Stimulated activated CD8-positive, alpha-beta memory T cell treated with anti-CD3 and anti-CD28 coated beads, Interleukin-2, amount 100 ng/mL, for 48 hours (primary cell): ENCODE measurements at places on chromosomes 11 and 22.
A peak's percentile ranks its signal among the peaks of the same experiment; 100 is the strongest.

DNA sequence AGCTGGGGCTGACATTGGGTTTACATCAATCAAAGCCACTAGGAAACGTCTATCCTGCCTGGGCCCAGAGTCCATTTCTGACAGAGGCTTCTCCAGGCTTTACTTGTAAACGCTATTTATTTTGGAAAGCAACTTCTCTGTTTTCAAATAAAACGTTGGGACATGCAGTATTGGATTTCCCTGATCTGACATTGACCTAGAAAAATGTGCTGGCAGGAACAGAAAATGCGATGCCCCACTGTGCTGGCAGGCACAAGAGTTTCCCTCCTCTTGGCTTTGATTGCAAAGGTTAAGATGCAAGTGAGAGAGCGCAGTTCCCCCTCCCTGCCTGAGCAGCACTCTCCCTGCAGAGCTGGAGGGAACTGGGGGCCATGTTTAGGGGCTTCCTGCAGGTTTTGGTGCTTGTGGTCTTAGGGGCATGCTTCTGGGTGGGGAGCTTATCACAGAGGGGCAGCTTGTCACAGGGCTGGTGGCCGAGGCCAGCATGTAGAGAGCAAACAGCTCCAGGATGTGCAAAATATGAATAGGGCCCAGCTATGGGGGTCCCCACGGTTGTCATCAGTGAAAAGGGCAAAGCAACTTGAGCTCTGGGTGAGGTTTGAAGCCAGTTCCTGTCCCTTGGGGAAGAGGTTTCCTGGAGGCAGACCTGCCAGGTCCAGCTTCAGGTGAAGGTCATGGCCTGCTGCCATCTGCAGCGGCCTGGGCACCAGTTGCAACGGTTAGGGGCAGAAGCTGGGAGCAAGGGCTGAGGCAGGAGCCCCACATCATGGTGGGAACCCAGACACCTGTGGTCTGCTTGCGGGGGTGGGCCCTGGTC lies 42.3 kb upstream of the DKK3 start:
- no peak for DNase-seq

GRCh38 chr22:21041937-21042336 lies 3.8 kb upstream of the LRRC74B start:
- no peak for DNase-seq

- no peak for DNase-seq
These were observed 7.1 kb upstream of the TPST2 start for GRCh38 chr22:26597026-26597425.

- no peak for DNase-seq
These were observed 2.5 kb upstream of the HBB start for GRCh38 chr11:5229356-5229755.

GRCh38 chr22:17368554-17369438 lies 464 bp upstream of the CECR2 start:
- DNase-seq = no peak

DNA sequence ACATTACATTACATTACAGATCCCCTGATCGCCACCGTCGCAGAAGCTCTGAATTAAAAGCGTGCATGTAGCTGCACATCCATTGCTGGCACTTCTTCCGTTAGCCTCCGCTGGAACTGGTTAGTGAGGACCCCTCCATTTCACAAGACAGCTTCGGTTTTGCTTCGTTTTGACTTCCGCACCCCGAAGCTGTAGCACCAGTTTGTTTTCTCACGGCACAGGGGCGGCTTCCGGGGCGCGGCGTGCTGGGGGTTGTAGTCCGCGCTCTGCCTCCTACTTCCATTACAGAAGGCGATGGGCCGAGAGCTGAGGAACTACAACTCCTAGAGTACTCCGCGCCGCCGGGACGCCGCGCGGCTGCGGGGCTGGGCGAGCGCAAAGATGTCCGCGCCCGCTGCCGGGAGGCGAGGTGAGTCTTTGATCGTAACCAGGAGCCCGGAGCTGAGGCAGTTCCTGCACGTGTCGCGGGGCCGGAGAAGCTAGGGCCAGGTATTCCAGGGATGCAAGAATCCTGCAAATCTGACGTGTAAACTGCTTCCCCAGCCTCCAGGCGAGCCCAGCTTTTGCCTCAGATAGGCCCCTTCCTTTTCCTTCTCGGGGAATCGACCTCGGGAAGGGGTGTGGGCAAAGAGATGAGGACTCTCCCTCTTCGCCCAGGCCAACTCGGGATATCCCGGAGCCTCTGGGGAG lies at the start of gene PEX26:
Gene PEX26 (plus strand): TSS at position 352 of the 690 bp plus-strand sequence. CDS start 387 bp downstream, outside the sequence.
- peak; percentile 91 for DNase-seq

- no peak for DNase-seq
These were observed 149.0 kb downstream of the PKNOX2 start for GRCh38 chr11:125313271-125314219.

DNA sequence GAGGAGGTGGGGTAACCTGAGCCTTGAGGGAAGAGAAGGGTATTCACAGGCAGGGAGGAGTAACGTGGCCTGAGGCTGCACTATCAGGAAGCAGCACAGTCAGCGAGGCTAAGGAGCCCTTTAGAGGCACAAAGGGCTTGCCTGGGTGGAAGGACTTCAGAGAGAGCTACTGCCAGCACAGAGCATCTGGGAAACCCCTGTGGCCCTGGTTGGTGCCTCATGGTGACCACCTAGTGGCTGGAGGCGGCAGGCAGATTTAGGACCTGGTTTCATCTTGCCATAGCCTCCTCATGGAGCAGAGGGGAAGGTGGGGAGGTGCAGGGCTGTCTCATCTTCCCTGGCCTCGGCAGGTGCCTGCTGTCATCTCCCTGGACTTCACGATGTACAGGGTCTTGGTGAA lies 64.5 kb downstream of the MPPED1 start:
- no peak for DNase-seq

DNA sequence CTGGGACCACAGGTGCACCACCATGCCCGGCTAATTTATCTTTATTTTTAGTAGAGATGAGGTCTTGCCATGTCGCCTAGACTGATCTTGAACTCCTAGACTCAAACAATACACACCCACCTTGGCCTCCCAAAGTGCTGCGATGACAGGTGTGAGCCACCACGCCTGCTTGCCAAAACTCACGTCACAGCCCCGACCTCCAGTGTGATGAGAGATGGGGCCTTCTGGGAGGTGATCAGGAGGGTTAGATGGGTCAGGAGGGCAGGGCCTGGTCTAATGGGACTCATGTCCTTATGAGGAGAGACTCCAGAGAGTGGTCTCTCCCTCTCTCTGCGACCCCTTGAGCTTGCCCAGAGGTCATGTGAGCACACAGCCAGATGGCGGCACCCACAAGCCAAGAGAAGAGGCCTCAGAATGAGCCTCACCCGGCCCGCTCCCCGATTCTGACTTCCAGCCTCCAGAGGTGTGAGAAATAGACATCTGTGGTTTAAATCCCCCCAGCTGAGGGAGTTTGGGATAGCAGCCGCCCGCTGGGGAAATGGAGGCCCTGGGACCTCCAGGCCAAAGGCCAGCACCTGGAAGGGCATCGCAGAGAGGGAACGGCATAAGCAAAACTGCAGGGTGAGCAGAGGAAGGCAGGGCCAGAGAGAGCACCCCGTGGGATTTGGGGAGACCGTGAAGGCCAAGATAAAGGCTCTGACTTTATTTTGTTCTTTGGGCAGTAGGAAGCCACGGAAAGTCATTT lies 24.1 kb upstream of the GAL start:
- no peak for DNase-seq

DNA sequence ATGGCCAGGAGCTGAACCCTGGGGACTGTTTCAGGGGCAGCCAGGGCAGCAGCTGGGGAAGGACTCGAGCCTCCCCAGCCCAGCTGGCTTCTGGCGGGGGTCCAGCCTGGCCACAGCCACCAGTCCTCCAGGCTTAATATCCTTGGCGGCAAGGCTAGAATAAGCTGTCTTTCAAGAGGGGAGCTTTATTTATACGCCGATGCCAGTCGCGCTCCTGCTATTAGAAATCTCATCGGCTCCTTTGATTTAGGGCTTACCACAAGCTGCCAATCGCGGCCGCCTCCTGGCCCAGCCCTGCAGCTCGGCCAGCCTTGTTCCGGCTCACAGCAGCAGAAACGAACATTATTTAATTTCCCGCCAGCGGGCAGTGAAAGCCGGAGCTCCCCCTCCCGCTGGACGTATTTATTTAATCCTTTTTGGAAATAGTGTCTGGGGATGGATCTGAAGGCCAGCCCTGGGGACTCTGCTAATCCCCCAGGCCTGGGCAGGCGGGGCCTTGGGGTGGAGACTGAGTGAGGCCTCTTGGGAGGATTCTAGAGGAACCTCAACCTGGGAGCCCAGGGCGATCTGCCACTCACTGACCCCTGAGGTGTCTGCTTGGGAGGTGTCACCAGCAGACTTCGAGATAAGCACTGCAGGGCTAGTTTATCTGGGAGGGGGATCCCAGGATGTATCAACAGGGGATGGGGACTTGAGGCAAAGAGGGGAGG lies 363.1 kb downstream of the MN1 start:
- no peak for DNase-seq
